ENCODE measurements at places on chromosomes 5 and 9.

DNA sequence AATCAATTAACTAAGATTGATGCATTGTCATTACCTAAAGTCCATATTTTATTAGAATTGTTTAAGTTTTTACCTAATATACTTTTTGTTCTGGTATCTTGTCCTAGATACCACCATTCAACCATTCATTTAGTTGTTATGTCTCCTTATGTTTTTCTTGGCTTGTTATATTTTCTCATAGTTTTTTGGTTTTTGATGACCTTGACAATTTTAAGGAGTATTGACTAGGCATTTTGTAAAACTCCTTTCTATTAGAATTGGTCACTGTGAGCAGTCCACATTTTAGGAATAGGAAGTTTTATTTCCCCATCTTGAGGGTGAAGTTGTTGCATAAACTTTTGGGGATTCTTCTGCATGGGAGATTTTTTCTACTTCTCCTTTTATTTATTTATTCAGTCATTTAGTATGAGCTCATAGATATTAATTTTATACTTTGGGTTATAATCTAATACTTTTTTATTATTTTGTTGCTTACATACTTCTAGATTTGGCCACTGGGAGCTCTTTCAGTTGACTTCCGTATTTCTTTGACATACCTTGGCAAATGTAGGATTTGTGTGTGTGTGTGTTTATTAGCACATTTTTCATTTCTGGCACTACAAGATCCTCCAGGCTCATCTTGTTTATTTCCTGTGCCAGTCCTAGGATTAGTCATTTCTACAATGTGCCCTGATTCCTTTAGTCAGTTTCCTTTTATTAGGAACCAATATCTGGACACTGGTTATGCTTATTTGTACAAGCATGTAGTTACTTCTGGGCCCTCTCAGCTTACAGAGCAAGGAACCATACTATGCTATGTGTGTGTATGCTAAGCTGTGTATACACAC, 134.9 kb upstream of the CDKN2B start:
- DNase-seq = no peak

GRCh38 chr5:41522193-41522786, 11.9 kb upstream of the PLCXD3 start:
- DNase-seq = no peak

GRCh38 chr5:157485811-157486210, 25.8 kb downstream of the NIPAL4 start:
- no peak for DNase-seq

- no peak for DNase-seq
These were observed 380.4 kb downstream of the PSAT1 start for GRCh38 chr9:78677326-78677725.

DNA sequence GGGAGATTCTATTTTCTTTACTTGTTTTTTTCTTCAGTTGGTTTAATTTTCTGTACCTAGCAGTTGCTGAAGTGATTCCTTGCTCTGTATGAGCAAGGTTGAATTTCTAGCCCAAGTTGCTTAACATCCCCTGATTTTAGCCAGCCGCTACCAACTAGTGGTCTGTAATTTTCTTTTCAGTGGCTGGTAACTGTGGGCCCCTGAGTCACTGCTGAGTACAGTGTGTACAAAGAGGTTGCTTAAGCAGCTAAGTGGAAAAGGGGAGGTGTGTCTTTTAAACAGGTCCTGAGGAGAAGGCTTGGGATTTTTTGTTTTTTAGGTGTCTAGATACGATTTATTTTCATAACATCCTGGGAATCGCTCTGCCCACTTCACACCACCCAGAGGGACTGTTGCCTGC, 254.7 kb downstream of the NR3C1 start:
- no peak for DNase-seq

GRCh38 chr9:119963798-119964372, 594.6 kb upstream of the BRINP1 start:
- DNase-seq = no peak

DNA sequence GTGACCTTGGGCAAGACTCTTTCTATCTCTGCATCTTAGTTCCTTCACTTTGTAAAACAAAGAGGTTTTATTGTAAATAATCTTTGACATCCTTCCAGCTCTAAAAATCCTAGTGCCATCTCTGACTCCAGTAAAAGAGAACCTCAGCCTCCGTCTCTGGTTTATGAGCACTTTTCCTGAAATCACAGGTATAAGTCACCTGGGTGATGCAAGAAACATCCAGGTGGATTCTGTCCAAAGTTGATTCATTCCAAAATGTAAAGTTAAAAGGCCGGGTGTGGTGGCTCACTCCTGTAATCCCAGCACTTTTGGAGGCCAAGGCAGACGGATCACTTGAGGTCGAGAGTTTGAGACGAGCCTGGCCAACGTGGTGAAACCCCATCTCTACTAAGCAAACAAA, 21.1 kb upstream of the UBAP2 start:
- DNase-seq = no peak

All from stimulated activated CD4-positive, alpha-beta T cell treated with anti-CD3 and anti-CD28 coated beads, Interleukin-1b, Interleukin-23, amount 100 ng/mL, for 1 hour (primary cell).